Activated CD8-positive, alpha-beta T cell treated with anti-CD3 and anti-CD28 coated beads for 36 hours (primary cell): ENCODE measurements at places on chromosomes 4 and X.

DNA sequence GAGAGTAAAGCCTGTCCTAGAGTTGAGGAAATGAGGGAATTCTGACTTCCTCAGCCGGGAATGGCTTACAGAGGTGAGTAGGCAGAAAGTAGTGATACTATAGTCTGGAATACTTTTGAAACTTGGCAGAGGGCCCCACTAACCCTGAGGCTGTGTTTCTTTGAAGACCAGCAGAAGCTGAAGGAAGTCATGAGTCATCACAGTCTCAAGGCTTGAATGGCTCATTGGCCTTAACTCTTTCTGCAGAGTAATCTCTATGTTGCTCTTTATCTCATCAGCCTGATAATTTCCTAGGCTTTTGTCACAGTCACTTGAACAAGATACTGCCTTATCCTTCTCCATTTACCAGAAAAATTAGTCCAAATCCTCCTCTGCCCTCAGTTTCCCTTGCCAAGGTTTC is 80.8 kb downstream of the ANKRD50 start:
- DNase-seq: peak; percentile 13
- H3K27ac ChIP-seq: no peak overlapping the region
- H3K4me1 ChIP-seq: peaks cover 7% of the 10 kb centered on the region
- H3K27me3 ChIP-seq: no peaks in the 10 kb centered on the region
- no peak overlapping the region for H3K4me3 ChIP-seq

- peaks cover 1% of the 10 kb centered on the region for H3K27me3 ChIP-seq
- H3K27ac ChIP-seq: no peak overlapping the region
- DNase-seq: no peak
- H3K4me1 ChIP-seq: no peaks in the 10 kb centered on the region
- H3K4me3 ChIP-seq: no peak overlapping the region
These were observed 76.2 kb downstream of the CXCL13 start for GRCh38 chr4:77681792-77682191.

DNA sequence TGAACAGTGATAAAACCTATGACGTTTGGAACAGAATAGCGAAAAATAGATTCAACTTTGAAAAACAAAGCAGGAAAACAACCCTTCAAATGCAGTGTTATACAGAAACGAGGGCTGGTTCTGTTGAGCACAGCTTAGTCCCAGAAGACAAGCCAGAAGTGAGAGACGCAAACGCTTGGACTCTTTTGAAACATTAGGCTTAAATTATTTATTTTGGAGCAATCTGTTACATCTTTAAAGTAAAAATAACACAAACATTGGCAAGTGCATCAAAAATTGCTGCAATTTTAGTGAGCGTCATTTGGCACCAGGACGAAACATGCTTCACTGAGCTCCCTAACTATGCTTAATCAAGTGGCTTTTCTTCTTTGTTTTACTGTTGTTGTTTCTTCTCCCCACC is 63.5 kb downstream of the ENPP6 start:
- H3K27me3 ChIP-seq: peaks cover 11% of the 10 kb centered on the region
- H3K27ac ChIP-seq: no peak overlapping the region
- H3K36me3 ChIP-seq: no peaks in the 10 kb centered on the region
- H3K4me3 ChIP-seq: no peak overlapping the region

DNA sequence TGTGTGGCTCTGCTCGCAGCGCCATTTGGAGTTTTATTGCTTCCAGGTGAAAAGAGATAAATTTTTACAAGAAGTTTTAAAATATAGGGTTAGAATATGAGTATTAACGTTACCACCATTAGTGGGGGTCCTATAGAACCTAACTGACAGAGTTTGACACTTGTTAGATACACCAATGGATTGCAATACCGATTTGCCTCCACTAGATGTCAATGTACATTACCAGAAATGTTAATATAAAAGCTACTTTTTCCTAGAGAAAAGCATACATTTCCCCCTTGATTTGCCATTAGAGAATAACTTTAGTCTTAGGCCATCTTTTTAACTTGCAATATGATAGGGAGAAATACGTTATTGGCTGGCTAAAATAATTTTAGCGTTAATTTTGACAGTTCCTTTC is 108.4 kb downstream of the LINC00632 start:
- peaks cover 3% of the 10 kb centered on the region for H3K4me1 ChIP-seq
- H3K27me3 ChIP-seq: no peaks in the 10 kb centered on the region
- DNase-seq: no peak

GRCh38 chrX:102599951-102600579 is 750 bp downstream of the ARMCX5 start:
- no peaks in the 10 kb centered on the region for H3K27me3 ChIP-seq
- DNase-seq: no peak
- peaks cover 38% of the 10 kb centered on the region for H3K4me1 ChIP-seq
- peak overlapping the region; percentile 97 for H3K27ac ChIP-seq
- H3K4me3 ChIP-seq: peak overlapping the region; percentile 94

- no peak overlapping the region for H3K4me3 ChIP-seq
- no peak for DNase-seq
- no peaks in the 10 kb centered on the region for H3K4me1 ChIP-seq
- H3K27ac ChIP-seq: no peak overlapping the region
- peaks cover 13% of the 10 kb centered on the region for H3K36me3 ChIP-seq
- H3K27me3 ChIP-seq: no peaks in the 10 kb centered on the region
These were observed 28.6 kb downstream of the PAQR3 start for GRCh38 chr4:78910612-78911011.

GRCh38 chr4:170202721-170203120 is 113.0 kb upstream of the AADAT start:
- H3K4me1 ChIP-seq: no peaks in the 10 kb centered on the region
- H3K27me3 ChIP-seq: no peaks in the 10 kb centered on the region
- no peak for DNase-seq
- H3K36me3 ChIP-seq: no peaks in the 10 kb centered on the region
- H3K27ac ChIP-seq: no peak overlapping the region
- no peak overlapping the region for H3K4me3 ChIP-seq

GRCh38 chr4:109873791-109874514 is 26.0 kb downstream of the LRIT3 start:
- no peaks in the 10 kb centered on the region for H3K36me3 ChIP-seq
- no peak overlapping the region for H3K4me3 ChIP-seq
- no peak for DNase-seq
- no peak overlapping the region for H3K27ac ChIP-seq
- H3K27me3 ChIP-seq: peaks cover 3% of the 10 kb centered on the region

- H3K4me3 ChIP-seq: no peak overlapping the region
- H3K36me3 ChIP-seq: no peaks in the 10 kb centered on the region
- H3K27me3 ChIP-seq: no peaks in the 10 kb centered on the region
- no peak for DNase-seq
- H3K27ac ChIP-seq: no peak overlapping the region
These were observed 736.7 kb upstream of the PRKX start for GRCh38 chrX:4450177-4450576.

DNA sequence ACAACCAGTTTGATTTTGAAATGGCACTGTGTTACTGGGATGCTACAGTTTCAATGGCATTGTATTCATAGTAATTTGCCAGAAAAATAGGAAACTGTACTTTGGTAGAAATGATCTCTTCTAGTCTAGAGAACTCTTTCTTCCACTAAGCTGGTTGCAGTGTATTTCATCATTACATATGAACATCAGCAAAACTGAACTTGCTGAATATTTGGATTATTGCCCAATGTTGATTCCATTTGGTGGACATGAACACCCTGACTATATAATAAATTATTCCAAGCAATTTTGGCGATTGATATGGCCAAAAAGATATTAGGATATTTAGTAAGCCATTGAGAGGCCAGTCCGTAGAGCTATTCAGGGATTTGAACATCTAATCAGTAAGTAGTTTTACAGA is 191.8 kb upstream of the CXorf66 start:
- no peak overlapping the region for H3K4me3 ChIP-seq
- no peak for DNase-seq
- H3K27ac ChIP-seq: no peak overlapping the region

- no peaks in the 10 kb centered on the region for H3K36me3 ChIP-seq
- H3K4me1 ChIP-seq: no peaks in the 10 kb centered on the region
- H3K4me3 ChIP-seq: no peak overlapping the region
- peaks cover 16% of the 10 kb centered on the region for H3K27me3 ChIP-seq
These were observed 39.2 kb upstream of the TLR3 start for GRCh38 chr4:186029571-186030398.

DNA sequence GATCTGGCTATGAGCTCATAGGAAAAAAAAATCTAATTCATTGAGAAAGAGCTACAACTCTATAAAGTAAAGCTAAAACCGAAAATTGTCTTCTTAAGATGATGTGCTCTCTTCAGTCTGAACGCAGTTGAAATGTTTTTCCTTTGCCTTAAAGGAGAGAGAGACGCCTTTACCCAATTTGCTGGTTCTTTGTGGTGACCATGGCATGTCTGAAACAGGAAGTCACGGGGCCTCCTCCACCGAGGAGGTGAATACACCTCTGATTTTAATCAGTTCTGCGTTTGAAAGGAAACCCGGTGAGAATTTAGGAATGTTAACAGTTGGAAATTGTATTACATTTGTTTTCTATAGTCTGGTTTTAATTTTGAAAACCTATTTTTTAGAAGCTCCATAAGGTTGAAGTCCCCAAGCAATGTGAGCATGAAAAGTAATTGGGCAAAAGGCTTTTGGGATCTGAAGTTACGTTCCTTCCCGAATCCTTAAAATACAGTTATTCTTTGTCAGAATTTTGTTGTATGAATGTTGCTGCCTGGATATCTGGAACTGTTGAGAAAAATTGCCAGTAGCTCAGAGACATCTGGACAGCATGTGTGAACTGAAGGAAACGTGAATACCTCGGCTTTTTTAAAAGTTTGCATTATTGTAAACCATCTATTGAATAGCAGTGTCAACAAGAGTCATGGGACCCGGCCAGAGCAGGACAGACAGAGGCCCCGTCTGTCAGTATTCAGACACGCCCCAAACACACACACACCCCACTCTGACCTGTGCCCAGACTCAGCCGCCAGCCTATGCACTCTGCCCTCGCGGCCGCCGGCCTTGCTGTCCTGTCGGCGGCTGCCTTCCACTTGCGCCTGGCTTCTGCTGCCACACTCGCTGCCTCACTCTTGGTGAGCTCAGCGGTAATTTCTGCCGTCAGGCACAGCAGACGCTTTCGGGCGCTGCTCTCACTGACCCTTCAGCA is 9.9 kb downstream of the PIGG start:
- DNase-seq: no peak
- H3K4me3 ChIP-seq: no peak overlapping the region
- no peaks in the 10 kb centered on the region for H3K27me3 ChIP-seq
- peaks cover 59% of the 10 kb centered on the region for H3K36me3 ChIP-seq
- peak overlapping the region; percentile 60 for H3K27ac ChIP-seq
- peaks cover 14% of the 10 kb centered on the region for H3K4me1 ChIP-seq

DNA sequence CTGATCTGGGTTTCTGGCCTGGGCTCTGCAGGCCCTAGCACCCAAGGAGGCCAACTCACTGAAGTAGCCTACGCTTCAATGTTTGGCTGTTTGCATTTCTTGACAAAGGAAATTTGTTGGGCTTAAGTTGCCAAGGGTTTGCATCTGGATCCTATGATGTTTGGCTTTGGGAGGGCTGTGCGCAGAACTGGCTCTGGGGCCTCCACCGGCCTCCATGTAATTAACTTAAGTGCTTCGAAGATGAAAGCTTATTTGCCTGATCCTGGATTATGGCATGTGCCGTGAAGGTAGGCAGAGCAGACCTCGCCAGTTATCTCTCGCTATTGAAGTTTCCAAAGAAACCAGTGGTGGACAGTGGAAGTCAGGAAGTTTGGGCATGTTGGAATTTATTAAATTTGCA is 124.3 kb upstream of the STX18 start:
- DNase-seq: no peak
- H3K36me3 ChIP-seq: peaks cover 4% of the 10 kb centered on the region
- no peak overlapping the region for H3K27ac ChIP-seq

DNA sequence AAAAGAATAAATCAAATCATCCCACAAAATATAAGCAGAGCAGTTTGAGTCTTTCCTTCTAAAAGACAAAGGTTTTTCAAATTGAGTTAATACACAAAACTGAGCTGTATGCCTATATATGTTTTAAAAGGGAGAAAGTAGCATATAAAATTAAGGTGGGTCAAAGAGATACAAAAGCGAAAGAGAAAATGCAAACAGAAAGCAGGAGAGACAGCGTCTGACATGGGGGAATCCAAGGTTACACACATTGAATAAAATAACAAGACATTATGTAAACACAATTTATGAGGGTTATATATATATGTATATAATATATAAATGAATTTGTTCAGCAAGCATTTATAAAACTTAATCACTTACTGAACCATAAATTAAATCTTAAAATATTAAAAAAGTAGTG is 276.1 kb upstream of the LCORL start:
- H3K36me3 ChIP-seq: no peaks in the 10 kb centered on the region
- no peaks in the 10 kb centered on the region for H3K4me1 ChIP-seq
- H3K27ac ChIP-seq: no peak overlapping the region

- DNase-seq: peak; percentile 25
- H3K4me3 ChIP-seq: no peak overlapping the region
- peaks cover 16% of the 10 kb centered on the region for H3K4me1 ChIP-seq
- no peak overlapping the region for H3K27ac ChIP-seq
These were observed 56.9 kb downstream of the ATG4A start for GRCh38 chrX:108148524-108148923.

DNA sequence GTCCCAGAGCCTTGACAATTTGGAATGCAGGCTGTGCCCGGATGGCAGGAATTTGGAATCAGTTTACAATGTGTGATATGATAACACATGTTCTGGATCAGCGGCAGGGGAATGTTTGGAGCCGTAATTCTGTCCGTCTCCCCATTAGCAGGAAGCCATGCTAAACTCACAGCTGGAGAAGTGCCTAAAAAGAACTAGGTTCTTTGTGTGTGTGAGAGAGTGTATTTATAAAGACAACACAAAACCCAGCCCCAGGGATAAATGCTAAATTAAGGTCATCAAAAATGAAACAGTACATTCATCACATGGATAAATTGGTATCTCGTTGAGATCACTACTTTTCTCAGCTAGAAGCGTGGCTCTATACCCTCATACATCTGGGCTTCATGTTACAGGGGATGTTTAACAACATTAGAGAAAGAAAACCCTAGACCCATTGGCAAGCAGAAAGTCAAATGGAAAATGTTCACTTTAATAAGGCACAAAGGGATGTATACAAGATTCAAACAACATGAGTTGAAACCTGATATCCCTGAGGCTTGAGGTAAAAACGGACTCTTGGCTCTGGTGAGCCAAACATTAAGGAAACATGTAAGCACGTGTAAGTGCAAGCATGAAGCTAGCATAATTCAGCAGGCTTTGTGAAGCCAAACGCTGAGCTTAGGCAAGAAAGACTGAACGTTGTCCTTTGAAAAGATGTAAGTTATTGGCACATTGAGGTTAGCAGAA is 18.0 kb upstream of the TMEM131L start:
- DNase-seq: no peak
- no peaks in the 10 kb centered on the region for H3K27me3 ChIP-seq
